ENCODE measurements at places on chromosomes 1 and 21. TPM values are rescaled to one million over a fixed set of nuclear protein-coding genes. Genes with fewer than 3 reads are reported as not detected.
A peak's percentile ranks its signal among the peaks of the same experiment; 100 is the strongest.

The SV2A gene
- 3.6 TPM for total RNA-seq

- DNase-seq = no peak
Observed at GRCh38 chr21:33089395-33090119, 19.6 kb downstream of the OLIG1 start.

DNA sequence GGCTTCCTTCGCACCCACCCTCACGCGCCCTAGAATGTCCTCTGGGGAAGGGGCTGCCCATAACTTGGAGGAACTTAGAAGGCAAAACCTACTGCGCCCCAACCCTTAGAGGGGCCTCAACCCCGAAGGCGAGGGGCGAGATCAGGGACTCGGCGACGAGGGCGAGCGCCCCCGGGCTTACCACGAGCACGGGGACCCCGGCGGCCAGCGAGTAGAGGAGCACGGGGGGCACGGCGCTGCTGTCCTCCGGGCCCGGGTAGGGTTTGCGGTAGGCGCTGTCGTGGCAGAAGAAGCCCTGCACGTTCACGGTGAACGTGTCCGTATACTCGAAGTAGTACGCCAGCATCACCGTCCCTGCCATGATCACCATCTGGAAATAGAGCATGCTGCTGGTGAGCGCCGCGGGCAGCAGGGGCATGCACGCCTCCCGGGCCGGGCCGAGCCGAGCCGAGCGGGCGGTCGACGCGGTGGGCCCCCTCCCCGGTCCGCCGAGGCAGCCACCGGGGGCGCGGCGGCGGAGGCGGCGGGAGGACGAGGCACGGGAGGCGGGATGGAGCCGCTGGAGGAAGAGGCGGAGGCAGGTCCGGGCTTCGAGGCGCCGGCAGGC, 304 bp downstream of the PLPPR5 start:
- DNase-seq = peak; percentile 19

The NBPF19 gene
- total RNA-seq = 29.1 TPM

DNA sequence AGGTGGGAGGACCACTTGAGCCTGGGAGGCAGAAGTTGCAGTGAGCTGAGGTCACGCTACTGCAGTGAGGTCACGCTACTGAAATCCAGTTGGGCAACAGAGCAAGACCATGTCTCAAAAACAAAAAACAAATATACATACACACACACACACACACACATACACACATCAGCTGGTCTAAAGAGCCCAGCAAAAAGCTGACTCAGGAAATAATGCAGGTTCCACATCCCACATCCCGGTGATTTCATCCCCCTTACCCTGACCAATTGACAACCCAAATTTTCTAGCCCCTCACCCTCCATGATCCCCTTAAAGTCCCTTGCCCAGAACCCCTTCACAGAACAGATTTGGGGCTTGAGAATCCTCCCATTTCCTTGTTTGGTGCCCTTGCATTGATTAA, 11.9 kb upstream of the CFHR4 start:
- no peak for DNase-seq

GRCh38 chr1:6646499-6647148, 22.0 kb downstream of the THAP3 start:
- DNase-seq = peak; percentile 55

GRCh38 chr1:97832481-97832880, 88.4 kb downstream of the DPYD start:
- no peak for DNase-seq

GRCh38 chr1:91621907-91622306, 121.3 kb downstream of the CDC7 start:
- no peak for DNase-seq

- peak; percentile 94 for DNase-seq
Observed at GRCh38 chr1:41622402-41622801, 137.9 kb upstream of the EDN2 start.

The PCSK9 gene
- 2.6 TPM for total RNA-seq

DNA sequence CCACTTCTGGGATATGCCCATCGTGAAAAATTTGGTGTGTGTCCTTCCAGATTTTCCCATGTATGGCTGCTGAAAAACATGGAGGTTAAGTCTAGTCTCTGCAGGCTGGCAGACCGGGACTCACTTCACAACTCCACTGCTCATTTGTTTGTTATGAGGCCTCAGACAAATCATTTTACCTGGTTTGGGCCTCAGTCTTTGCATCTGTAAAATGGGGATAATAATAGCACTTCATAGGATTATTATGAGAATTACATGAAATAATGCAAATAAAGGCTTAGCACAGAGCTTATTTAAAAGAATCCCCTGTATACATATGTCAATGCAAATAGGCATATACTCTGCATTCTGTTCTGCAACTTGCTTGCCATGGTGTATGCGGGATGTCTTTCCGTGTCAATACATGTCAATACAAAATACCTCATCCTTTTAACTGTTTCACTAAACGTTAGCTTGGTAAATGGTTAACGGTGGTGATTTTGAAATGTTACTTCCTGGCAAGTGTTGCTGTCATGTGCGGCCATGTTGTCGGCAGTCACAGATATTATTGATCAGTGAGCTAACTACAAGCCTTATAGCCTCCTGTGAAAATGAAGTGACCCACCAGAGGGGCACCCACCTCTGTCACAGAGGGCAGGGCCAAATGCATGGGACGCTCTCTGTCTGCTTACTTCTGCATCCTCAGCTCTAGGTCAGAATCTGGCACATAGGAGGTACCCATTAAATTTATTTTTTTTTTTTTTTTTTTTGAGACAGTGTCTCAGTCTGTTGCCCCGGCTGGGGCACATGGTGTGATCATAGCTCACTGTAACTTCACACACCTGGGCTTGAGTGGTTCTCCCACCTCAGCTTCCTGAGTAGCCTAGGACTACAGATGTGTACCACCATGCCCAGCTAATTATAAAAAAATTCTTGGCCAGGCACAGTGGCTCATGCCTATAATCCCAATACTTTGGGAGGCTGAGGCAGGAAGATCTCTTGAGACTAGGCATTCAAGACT, 4.3 kb downstream of the LCK start:
- DNase-seq = no peak

The ADARB1 gene
- 108 TPM for total RNA-seq

- DNase-seq = no peak
Observed at GRCh38 chr1:218409946-218410510, 64.9 kb downstream of the TGFB2 start.

The FASLG gene
- total RNA-seq = 1.4 TPM

The PIK3R3 gene
- 6.7 TPM for total RNA-seq

The GFI1 gene
- total RNA-seq = 3.6 TPM

DNA sequence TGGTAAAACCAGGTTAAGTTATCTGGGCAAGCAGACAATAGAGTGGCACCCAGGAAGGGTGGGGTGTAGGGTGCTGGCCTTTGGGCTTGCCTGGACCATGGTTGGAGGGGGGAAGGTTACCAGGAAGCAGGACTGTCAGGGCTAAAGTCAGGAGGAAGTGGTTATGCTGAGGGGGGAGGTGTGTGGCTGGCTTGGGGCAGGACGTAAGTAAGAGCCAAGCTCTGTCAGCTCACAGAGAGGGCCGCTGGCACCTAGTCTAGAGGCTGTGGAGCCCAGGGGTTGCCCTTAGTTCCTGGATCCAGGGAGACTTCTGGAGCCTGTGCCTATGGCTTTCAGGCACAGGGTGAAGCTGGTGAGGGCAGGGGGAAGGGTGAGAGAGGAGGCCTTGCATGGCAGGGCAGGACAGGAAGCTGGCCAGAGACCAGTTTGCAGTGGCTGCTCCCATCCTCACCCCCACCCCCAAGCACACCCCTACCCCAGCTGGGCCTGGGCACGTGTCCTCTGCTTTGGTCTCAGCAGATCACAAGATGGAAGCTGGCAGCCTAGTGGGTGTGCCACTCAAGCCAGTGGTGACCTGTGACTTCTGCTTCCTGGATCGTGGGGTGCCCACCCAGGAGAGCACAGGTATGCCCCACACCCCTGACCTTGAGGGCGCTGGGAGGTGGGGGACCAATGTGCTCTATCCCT, 20.5 kb upstream of the SMYD3 start:
- no peak for DNase-seq

DNA sequence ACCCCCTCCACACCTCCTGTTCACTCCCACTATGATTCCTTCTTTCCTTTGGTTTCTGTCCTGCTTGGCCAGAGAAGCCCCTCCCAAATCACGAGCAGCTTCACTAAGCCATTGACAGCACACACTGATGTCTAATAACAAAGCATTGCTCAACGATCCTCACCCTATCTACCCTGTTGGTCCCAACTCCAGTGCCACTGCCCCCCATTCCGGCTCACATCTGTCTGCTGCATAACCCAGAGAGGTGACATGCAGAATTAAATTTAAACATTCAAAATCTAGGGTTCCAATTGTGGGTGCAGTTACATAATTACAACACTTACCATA, 236.9 kb downstream of the TTLL7 start:
- no peak for DNase-seq

DNA sequence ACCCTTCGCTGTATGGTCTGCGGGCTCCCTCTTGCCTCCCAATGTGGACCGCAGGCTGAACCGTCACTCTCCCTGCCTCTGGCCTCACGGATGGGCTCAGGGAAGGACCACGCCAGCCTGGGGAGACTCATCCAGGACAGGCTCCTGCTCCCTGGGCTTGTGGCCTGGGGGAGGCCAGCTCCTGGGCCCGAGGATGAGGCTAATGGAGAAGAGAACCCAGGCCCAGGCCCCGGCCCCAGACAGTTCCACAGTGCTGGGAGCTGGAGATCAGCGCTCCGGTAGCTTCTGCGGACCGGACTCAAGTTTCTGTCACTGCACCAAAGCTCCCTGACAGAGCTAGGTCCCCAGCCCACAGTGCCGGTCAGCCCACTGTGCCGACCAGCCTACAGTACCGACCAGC, 13.4 kb upstream of the PLEKHG5 start:
- DNase-seq = no peak

DNA sequence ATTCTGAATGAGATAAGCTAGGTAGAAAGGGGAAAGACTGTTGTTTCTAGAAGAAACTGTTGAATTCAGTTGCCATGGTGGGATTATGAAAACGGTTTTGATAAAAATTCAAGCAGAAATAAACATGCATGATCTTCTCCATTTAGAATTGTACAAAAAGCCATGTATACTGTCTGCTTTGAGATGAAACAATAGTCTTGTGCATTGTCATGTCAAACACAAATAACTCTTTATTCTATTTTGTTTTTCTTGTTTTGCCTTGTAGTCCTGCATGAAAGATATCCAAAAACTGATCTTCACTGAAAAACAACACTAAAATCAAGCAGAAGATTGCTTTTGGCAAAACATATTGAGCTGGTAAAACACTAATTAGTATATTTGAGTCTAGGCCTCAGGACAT, 659.9 kb downstream of the LTN1 start:
- DNase-seq = no peak

The AIRE gene
- total RNA-seq = 0.72 TPM

- no peak for DNase-seq
Observed at GRCh38 chr1:169650551-169650950, 20.6 kb upstream of the SELP start.

- peak; percentile 40 for DNase-seq
Observed at GRCh38 chr1:111509997-111510375, 6.6 kb upstream of the ADORA3 start.

DNA sequence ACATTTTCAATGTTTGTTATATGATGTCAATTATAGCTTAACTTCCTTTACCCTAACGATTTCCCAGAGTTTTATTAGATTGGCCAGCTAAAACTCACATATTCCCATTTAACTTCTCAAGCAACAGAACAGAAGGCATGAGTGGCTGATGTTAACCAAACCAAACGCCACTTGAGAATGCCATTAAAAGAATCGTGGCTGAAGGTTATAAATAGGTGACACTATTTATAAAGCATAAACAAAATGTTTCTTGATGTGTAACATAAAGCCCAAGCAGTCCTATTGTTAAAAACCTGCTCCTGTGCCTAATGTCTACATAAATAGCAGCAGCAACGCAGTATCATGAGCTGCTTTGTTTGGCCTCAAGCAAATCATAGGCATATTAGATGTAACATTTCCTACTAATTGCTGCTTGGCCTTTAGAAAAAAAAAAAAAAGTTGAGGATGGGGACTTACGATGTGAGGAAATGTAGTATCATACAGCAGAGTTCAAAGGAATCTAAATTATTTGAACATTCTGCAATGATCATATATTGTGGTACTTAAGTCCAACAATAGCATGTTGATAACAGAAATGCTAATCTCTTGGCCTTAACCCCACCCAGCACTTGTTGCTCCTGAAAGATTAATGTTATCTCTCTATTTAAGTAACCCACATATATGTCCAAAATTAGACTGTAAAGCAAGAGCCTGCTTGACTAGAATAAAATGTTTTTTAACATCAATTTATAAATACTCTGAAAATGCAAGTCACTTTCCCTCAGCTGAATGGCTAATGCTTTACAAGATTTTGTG, 106.0 kb downstream of the ESRRG start:
- DNase-seq = no peak

The IFNLR1 gene
- total RNA-seq = 5.3 TPM

The ICOSLG gene
- 1.9 TPM for total RNA-seq

- DNase-seq = no peak
Observed at GRCh38 chr1:3345792-3346191, 108.7 kb upstream of the ARHGEF16 start.

DNA sequence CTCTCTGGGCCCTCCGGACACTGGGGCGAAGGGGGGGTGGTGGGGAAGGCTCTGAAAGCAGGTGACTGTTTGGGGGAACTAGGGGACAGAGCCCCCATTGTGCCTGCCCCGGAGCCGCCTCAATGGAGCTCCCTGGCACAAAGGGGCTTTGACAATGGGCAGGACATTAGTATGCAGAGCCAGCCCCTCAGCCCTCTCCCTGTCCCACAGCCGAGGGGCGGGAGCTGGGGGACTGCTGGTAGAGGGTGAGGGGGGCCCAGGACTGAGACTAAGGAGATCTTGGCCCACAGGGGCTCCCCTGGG, 7.8 kb downstream of the KCNJ10 start:
- DNase-seq = no peak

The CADM3 gene
- 16.1 TPM for total RNA-seq

GRCh38 chr1:40627987-40628902, 37.2 kb downstream of the RIMS3 start:
- DNase-seq = no peak

All from umbilical cord (tissue), 2 donors.